Breast epithelium (tissue), 4 donors: ENCODE measurements at places on chromosomes 5 and 9.

- H3K27ac ChIP-seq, result no peak overlapping the region
- no peaks in the 10 kb centered on the region for H3K4me1 ChIP-seq
- H3K4me3 ChIP-seq, result no peak overlapping the region
- H3K27me3 ChIP-seq, result no peaks in the 10 kb centered on the region
These were observed 353.2 kb downstream of the PDE4D start for GRCh38 chr5:59540366-59540765.

- no peaks in the 10 kb centered on the region for H3K27me3 ChIP-seq
- H3K4me3 ChIP-seq, result no peak overlapping the region
- H3K4me1 ChIP-seq, result peaks cover 12% of the 10 kb centered on the region
- H3K36me3 ChIP-seq, result no peaks in the 10 kb centered on the region
- no peak for DNase-seq
- H3K27ac ChIP-seq, result no peak overlapping the region
These were observed 23.1 kb downstream of the SKP1 start for GRCh38 chr5:134153657-134154056.

GRCh38 chr5:5810461-5810860 is 388.0 kb downstream of the ICE1 start:
- DNase-seq, result no peak
- H3K4me1 ChIP-seq, result no peaks in the 10 kb centered on the region

- H3K4me3 ChIP-seq, result no peak overlapping the region
- H3K27ac ChIP-seq, result no peak overlapping the region
- DNase-seq, result no peak
- no peaks in the 10 kb centered on the region for H3K4me1 ChIP-seq
These were observed 15.2 kb downstream of the TGFBR1 start for GRCh38 chr9:99119976-99120655.
